Astrocyte of the spinal cord (primary cell): ENCODE measurements at places on chromosomes 1 and 21.

GRCh38 chr1:21836010-21836409, 23.9 kb downstream of the LDLRAD2 start:
- DNase-seq: no peak

GRCh38 chr1:154081386-154082126, 73.3 kb downstream of the NUP210L start:
- no peak for DNase-seq

DNA sequence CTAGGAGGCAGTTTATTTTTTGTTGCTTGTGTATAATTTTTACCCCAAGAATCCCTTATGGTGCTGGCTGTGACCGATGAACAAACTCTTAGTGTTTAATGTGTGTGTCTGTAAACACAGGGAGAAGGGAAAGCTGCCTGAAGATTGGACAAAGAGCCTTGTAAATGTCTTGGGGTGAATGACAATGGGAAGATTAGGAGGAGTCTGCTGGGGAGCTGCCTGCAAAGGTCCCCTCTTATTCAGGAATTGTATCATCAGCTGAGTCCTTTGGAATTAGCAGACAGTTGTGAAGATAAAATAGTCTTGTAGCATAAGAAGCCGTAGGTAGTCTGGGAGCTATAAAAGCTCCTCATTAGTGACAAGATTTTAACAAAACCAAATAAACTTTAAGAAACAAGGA, 88.4 kb downstream of the RUNX1 start:
- no peak for DNase-seq

DNA sequence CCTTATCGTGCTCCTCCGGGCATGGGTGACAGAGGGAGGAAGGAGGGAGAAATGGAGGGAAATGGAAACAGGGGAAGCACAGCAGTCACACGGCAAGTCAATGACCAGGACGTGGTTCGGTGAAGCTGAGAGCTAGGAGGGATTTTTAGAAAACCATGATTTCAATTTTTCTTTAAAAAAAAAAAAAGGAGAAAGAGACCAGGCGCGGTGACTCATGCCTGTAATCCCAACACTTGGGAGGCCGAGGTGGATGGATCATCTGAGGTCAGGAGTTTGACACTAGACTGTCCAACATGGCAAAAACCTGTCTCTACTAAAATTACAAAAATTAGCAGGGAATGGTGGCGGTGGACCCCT, 776 bp upstream of the TNFRSF9 start:
- no peak for DNase-seq

- DNase-seq: no peak
Measured at GRCh38 chr1:228240411-228241240, 32.8 kb downstream of the OBSCN start.

DNA sequence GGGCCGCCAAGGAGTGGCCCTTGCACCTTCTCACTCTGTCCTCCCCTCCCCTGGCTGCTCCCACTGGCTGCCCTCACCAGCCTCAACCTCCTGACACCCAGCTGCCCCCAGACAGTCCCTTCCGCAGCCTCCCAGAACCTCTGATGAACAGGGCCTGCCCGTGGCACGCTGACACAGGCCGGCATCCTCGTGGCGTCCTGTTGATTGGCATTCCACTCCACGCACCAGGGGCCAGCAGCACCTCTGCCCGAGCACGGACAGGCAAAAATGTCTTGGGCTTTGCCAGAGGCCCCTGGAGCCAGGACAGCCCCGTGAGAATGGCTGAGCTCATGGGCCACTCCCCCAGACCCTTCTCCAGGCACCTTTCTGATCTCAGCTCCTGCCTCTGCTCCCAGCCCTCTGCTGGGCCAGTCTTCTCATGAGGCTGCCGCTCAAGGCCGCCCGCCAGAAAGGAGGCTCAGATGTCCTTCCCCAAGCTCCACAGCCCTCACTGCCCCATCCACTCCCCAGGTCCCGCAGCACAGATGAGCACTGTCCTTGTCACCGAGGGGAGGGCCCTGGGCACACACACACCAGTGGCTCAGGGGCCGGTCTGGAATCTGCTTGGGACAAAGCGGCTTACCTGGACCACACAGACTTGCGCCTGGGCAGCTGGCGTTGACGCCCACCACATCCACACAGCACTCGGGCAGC, 15.8 kb upstream of the RNF223 start:
- DNase-seq: no peak

DNA sequence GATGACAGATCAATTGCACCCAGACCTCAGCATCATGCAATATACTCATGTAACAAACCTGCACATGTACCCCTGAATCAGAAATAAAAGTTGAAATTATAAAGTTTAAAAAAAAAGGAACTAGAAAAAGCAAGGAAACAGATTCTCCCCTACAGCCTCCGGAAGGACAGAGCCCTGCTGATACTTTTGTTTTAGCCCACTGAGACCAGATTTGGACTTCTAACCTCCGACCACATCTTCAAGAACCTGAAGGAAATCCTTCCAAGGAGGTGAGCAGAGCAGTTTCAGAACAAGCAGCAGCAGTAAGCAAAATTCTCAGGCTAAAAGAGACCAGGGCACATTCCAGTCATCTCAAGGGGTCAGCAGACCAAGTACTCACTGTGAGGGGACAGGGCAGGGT, 54.5 kb downstream of the TM2D1 start:
- no peak for DNase-seq

GRCh38 chr1:20141466-20141865, 2.3 kb downstream of the PLA2G2F start:
- no peak for DNase-seq

- no peak for DNase-seq
Measured at GRCh38 chr1:86239894-86240293, 83.3 kb upstream of the COL24A1 start.

DNA sequence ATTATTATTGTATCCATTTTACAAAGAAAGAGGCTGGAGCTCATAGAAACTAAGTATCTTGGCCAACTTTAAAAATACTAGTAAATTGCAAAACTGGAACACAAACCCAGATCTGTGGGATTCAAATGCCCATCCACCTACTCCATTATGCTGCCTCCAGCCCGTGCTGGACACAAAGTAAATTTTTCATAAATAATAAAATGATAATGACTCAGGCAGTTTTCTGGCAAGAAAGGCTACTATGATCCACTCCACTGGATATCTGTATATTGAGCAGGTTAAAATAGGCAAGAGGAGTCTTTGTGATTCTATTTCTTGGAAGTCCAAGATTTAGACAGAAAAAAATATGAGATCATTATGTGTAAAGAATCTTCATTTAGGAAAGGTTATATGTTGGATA, 138.3 kb upstream of the DUSP10 start:
- no peak for DNase-seq

- DNase-seq: no peak
Measured at GRCh38 chr1:151005729-151006319, 878 bp downstream of the MINDY1 start.

- DNase-seq: peak; percentile 81
Measured at GRCh38 chr1:28248273-28249012, 10.9 kb upstream of the SESN2 start.

DNA sequence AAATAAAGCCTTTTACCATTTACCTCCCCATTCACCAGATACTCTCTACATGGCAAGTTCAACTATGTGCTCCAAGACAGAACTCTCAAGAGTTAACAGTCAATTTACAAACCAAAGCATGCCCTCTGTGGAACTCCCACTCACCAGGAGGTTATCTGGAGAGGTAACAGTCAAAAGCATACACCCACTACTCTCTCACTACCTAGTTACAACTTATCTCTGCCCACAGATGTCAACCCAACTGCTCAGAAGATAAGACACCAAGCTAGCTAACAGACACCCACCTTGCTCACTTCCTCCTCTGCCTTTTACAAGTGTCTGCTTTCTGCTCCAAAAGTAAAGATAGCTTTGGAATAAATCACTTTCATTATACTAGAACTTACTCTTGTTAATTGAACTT, 131.0 kb downstream of the TRIM33 start:
- no peak for DNase-seq

DNA sequence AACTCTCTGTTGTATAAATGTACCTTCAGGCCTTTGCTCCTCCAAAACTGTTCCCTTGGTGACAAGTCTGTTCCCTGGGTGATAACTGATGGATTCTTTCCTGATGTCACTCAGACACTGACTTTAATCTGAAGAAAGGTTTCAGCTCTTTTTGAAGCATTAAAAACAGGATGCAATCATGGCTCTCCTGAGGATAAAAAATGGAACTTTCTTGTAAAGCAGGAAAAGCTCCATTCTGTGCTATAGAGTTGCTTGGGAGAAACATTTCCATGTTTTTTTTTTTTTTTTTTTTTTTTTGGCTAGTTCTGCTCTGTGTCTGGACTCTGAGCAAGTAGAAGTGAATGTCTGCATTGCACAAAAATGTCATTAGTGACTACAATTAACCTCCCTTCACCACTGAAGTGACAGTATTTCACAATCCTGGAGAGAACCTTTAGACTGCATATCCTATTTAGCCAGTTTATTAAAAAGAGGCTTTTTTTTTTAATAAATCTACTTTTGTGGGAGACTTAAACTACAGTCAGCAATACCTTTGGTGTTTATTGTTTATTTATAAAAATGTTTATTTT, 101.7 kb upstream of the PRMT6 start:
- DNase-seq: no peak

DNA sequence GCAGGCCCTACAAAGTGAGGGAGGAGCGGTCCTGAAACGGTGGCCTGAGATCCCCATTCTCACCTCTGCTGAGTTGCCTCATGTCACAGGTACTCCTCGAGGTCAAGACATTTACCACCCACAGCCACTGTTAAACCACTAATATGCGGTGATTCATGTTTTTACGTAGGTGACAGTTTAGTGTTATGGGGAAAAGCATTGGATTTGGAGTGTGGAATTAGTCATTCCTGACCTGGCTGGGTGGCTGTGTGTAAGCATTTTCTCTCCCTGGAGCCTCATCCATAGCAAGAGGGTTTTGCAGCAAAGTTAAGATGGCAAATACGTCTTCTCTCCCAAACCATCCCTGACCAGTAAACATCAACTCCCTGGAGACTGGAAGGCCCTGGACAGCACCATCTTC, 57.8 kb upstream of the KCNJ6 start:
- peak; percentile 32 for DNase-seq

- peak; percentile 93 for DNase-seq
Measured at GRCh38 chr1:201696217-201696761, 132.7 kb upstream of the IPO9 start.

- peak; percentile 23 for DNase-seq
Measured at GRCh38 chr1:84415396-84415795, 17.1 kb downstream of the DNASE2B start.

GRCh38 chr21:29786496-29787360, 153.1 kb downstream of the GRIK1 start:
- DNase-seq: no peak

- no peak for DNase-seq
Measured at GRCh38 chr1:108712606-108713150, at the start of gene FNDC7. FNDC7 (plus strand) TSS chr1:108712908; CDS start chr1:108712934, 26 bp downstream.

DNA sequence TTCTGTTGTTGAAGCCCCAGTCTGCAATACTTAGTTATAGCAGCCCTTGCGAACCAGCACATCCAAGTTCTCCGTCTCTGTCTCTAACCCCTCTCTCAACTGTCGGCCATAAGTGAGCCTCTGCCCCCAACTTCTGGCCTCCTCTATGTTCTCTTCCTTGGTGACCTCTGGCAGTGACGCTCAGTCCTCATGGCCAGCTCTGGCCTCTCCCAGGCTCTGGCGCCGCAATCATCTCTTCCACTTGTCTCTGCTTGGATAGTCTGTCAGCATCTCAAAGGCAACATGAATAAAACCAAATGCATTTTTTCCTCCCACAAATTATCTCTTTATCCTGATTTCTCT, 8.4 kb upstream of the HLCS start:
- DNase-seq: no peak

GRCh38 chr1:81228926-81229325, 571.8 kb upstream of the ADGRL2 start:
- DNase-seq: no peak

DNA sequence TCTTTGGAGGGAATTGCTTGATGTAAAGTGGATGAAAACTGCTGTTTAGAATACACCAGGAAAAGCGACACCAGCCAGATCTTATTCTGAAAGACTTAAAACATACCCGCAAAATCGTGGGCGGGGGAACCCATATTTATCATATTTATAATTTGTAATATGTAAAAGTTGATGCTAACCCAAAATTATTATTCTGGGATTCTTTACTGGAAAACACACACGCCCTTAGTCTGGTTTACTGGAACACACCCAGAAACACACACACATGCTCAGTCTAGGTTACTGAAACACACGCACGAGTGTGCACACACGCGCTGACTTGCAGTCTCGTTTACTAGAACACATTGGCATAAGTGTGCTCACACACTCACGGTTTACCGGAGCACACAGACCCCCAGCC, 32.5 kb downstream of the ATP5PO start:
- no peak for DNase-seq

GRCh38 chr1:160883581-160884513, 1.1 kb downstream of the ITLN1 start:
- DNase-seq: no peak

DNA sequence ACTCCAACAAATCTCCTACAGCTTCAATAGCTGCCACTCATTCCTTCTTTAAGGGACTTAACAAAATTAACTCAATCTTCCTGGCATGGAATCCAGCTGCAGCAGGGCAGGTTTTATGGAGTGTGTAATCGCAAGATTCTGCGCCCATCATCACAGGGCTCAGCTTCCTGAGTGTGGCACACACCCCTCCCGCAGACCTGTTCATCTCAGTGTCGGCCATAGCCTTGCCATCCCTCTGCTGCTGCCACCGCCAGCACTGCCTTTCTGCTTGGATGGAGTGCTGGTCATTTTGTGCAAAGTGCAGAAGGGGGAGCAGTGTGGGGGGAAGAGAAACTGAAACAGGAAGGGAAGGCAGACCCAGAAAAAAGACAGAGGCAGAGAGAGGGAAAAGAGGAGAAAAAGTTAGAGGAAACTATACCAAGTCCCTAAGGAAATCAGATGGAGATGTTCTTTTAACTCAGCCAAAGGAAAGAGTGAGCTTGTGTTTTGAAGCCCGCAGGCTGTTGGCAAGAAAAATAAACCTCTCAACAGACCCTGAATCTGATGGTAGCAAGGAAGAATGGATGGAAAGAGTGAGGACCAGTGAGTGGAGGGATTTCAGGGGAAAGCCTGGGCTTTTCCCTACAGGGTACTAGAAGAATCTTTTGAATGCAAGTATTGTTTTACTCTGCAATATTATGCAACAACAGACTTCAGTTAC, 324.2 kb downstream of the SEC16B start:
- DNase-seq: no peak

- DNase-seq: no peak
Measured at GRCh38 chr1:80249699-80250098, 1243.2 kb upstream of the ADGRL4 start.

- no peak for DNase-seq
Measured at GRCh38 chr1:244326757-244327156, 125.0 kb downstream of the ADSS2 start.

DNA sequence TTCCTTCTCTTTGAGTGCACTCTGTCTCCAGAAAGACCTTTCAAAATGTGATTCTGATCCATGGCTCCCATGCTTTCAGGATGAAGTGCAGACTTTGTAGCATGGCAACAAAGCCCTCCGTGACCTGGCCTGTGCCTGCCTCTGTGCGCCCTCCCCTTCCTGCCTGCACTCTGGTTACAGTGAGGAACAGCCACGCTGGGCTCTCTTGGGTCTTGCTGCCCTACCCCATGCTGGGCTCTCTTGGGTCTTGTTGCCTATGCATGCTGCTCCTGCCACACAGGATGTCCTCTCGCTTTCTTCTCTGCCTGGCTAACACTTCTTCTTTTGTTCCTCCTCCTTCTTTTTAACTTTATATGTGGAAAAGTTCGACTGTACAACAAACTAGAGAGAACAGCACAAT, 28.0 kb downstream of the LMOD1 start:
- DNase-seq: no peak

- DNase-seq: no peak
Measured at GRCh38 chr1:7196036-7196911, 411.0 kb downstream of the CAMTA1 start.
